Smooth muscle cell of the brain vasculature (primary cell): ENCODE measurements at places on chromosomes 5 and 9.

DNA sequence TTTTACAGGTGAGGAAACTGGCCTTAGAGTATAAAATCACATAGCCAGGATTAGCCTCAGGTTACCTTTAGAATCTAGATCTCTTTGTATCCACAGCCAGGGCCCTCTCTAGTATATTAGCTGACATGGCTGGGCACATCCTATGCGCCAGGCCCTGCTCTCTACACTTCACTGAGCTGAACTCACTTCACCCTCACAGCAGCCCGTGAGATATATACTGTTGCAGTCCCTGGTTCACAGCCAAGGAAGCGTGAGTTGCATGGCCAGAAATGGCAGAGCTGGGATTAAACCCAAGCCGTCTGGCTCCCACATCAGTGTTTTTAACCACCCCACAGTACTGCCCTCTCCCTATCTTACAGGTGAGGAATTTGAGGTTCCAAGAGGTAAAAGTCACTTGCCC, 58.4 kb downstream of the DAB2IP start:
- no peak for DNase-seq

GRCh38 chr9:76817489-76817888, 53.3 kb downstream of the PCA3 start:
- peak; percentile 9 for DNase-seq

DNA sequence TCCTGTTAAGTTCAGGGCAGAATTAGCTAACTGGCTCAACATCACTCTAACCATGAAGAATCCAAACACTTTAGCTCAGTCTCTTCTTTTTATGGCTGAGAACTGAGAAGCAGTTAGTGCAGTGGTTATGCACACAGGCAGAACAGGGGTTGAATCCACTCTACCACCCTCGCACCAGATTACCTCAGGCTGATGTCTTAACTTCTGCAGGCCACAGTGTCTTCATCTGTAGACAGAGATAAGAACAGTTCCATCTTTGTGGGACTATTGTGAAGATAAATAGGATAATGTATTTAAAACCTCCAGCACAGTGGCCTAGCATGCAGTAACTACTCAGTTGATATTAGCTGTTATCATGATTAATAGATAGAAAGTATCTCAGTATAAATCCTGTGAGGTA, 54.8 kb downstream of the FAM114A2 start:
- no peak for DNase-seq

DNA sequence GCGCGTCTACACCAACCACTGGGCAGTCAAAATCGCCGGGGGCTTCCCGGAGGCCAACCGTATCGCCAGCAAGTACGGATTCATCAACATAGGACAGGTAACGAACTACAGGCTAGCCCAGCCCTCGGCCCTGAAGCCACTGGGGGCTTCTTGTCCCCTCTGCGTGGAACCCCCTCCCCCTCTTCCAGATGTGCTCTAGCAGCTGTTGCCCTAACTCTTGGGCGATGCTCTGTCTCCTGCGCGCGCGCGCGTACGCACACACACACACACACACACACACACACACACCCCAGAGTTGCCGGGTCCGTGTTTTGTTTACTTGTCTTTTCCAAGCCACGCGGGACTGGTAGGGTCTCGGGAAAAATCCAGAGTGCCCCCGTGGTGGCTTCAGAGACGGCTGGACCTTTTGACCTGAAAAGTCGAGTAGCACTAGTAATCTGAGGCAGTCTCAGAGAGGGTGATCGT, 836 bp downstream of the PCSK5 start:
- DNase-seq, result no peak

DNA sequence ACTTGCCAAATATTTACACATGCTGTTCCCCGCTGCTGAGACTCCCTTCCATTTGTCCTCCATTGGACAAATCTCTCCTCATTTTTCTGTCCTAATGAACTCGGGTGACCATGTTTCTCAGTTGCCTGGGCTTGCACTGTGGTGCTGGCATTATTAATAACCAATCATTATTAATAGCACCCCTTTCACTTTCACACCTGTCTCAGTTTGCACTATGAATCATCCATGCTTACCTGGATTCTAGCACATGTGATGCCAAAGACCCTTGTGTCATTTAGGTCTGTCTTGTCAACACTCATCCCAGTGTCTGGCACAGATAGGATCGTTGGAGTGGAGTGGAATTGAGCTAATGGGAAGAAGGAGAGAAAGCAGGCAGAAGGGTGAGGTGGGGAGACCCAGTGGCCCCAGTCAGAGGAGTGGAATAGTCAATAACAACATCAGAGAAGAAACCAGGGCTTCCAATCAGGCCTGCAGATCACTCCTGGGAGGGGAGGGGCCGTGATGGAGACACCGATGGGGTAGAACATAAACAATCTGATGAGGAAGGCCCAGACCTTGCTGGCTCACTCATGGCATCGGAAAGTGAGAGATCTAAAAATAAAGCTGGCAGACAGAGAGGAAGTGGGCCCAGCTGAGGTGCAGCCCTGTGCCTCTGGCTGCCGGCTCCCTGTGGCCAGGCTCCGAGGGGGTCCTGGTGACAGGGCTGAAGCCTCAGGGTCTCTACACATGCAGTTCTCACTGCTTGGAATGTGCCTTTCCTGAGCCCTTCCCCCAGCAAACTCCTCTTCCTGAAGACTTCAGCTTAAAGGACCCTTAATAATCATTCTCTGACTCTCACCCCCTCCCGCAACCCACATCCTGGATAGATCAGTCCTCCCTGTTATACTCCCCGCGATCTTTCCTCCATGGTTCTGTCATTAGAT, 33.5 kb upstream of the CRB2 start:
- DNase-seq, result no peak

DNA sequence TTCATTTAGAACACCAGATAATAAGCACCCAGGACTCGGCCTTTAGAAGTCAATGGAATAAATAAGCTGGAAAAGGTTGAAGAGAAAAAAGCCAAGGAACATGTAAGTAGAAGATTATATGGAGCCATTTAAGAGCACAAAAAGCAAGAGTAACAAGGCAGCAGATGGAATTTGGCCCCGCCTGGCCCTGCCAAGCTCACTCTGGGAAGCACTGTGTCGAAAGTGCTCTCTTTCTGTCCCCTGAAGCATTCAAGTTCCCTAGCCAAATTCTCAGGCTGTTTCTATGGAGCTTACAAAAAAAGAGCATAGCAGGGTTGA, 73.0 kb upstream of the GPR151 start:
- DNase-seq, result no peak

- no peak for DNase-seq
Measured at GRCh38 chr5:107389130-107389774, 281.5 kb downstream of the EFNA5 start.

DNA sequence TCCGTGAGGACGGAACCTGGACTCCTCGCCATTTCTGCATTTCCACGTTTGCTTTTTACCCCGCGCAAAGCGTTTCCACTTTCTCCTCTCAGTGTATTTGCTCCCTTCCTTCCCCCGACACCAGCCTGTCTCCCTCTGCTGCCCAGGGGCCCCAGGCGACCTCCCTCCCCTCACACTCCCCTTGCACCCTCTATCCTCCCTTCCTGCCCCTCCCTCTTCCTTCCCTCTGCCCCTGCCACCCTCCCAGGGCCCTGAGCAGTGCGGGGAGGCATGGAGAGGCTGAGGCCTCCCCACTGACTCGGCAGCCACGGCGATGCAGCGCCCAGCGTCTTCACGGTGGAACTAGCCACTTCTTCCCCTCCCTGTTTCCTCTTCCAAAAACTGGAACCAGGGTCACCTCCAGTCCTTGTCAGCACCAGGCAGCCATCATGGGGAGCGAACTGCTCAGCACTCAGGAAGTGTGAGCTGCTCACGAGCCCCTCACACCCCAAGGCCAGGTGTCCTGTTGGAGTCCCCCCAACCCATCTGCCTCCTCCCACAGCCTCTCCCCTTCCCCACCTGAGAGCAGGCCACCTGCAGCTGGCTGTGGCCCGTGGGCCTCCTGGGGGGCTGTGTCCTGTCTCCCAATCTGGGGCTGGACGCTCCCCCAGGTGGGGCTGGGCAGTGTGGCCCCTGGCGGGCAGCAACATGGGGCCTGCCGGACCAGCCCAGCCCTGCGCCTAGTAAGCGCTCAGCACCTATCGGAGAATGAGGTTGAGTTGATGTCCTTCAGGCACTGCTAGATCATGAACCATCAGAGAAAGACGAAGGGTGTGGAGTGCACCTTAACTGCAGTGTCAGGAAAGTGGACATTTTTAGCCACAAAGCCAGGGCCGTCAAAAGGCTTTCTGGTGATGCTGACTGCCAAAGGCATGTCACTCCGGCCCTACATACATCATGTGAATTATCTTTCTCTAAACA, 17.5 kb downstream of the UBE2QL1 start:
- DNase-seq, result no peak

DNA sequence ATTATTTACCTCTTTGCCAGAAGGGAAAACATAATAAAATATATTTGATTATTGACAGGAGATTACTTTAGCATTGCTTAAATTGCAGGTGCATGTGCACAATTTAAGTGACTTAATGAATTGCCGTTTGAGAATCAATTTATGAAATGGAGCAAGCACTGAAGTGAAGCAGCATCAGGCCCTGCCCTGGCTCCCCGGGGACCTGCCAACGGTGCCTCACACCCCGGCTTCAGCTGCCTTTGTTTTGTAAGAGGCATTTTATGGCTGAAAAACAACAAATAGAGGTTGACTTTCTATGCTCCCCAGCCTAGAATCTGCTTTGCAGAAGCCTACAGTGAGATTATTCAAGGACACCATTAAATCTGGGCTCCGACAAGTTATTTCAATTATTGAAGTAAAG, 359.1 kb upstream of the IRX4 start:
- no peak for DNase-seq

DNA sequence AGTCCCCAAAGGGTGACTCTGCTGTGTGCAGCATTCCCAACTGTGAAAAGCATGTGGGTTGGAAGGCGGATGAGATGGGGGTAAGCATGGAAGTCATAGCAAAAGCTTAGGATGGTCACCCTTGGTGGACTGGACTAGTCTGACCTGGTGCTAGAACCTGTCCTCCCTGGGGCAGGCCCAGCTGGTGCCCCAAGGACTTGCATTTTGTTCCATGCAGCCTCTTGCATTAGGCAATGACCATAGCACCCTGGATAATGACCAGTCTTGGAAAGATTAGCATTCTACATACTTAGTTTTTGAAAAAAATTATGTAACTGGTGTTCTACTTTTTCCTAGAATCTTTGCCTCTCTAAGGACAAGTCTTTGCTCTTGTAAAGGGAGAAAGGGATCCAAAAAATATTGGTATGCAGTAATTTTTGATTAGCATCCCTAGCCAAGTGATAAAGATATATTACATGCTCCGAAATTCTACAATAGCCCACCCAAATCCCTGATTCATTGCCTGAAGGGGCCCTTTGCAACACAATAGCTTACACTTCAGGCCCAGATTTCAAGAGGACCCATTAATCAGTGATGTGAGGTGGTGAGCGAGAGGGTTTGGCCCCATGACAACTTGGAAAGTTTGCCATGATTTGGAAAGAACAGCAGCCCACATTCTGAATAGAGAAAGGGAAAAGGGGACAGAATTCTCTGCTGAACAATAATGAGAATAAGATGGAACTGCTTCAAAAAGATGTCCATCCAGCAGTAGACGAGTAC, 93.3 kb upstream of the CD180 start:
- no peak for DNase-seq
